Activated CD4-positive, alpha-beta T cell treated with anti-CD3 and anti-CD28 coated beads, Interleukin-2, Interleukin-6, amounts not matched to agents 100 ng/mL and 50 ng/mL, durations not matched to agents 16 hours and 8 hours (primary cell): ENCODE measurements at places on chromosomes 13 and 19.

DNA sequence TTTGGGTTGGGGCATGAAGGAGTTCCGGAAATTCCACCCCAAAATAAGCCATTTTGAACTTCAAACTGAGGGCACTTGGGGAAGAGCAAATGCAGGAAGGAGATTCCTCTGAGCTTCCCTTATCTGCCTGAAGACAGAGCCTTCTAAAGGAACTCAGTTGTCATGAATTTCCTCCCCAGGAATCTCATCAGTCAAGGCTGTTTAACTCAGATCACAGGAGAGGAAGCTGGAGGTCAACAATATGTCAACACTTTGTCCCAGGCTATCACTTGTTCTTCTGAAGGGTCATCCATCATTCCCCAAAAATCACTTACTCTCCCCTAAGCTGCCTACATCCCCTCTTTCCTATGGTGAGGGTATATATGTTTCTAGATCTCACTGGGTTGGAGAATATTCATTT is 26.0 kb upstream of the CHST8 start:
- no peak for DNase-seq

- no peak for DNase-seq
These were observed 12.0 kb downstream of the B3GNT8 start for GRCh38 chr19:41415154-41415571.

DNA sequence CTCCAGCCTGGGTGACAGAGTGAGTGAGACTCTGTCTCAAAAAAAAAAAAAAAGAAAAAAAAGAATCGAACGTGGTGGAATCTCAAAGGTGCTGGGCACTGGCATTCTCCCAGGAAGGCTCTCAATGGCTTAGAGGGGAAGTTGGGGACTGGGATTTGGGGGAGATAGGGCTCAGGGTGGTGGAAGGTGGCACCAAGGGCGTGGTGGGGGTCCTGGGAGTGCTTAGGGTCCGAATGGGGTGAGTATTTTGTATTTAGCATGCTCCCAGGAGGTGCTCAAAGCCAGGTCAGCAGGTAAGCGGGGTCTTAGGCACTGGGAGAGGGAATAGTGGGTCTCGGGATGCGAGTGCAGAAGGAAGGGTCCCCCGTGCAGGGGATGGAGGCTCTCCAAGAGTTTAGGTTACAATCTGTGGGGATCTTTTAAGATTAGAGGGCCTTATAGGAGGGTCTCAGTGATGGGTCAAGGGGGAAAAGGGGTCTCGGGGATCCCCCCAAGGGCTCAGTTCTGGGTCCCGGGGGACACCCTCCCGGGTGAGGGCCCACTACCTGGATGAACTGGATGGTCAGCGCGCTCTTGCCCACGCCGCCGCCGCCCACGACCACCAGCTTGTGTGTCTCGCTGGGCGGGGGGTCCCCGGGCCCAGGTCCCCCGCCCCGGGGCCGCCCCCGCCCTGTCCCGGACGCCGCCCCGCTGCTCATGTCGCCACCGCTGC is 386 bp downstream of the RRAS start:
- DNase-seq: no peak

DNA sequence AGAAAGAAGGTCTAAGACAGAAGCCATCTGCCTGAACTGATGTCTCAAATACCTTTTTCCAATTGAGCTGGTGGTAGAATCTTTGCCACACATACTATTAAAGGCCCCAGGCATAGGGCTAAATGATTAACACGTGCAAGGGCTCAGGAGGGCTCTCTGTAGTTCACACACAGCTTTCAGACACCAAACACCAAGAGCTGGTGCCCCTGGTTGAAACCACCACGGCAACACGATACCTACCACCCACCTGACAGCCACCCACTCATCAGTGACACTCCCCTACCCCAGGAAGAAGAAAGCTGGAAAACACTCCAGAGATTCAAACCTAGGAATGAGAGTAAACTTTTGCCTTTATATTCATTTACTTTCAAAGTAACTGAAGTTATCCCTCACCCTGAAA is 26.8 kb downstream of the IRS2 start:
- DNase-seq: no peak

- DNase-seq: no peak
These were observed 163.9 kb downstream of the TEX29 start for GRCh38 chr13:111484141-111484925.

GRCh38 chr13:32079587-32079986 is 48.0 kb downstream of the FRY start:
- no peak for DNase-seq

DNA sequence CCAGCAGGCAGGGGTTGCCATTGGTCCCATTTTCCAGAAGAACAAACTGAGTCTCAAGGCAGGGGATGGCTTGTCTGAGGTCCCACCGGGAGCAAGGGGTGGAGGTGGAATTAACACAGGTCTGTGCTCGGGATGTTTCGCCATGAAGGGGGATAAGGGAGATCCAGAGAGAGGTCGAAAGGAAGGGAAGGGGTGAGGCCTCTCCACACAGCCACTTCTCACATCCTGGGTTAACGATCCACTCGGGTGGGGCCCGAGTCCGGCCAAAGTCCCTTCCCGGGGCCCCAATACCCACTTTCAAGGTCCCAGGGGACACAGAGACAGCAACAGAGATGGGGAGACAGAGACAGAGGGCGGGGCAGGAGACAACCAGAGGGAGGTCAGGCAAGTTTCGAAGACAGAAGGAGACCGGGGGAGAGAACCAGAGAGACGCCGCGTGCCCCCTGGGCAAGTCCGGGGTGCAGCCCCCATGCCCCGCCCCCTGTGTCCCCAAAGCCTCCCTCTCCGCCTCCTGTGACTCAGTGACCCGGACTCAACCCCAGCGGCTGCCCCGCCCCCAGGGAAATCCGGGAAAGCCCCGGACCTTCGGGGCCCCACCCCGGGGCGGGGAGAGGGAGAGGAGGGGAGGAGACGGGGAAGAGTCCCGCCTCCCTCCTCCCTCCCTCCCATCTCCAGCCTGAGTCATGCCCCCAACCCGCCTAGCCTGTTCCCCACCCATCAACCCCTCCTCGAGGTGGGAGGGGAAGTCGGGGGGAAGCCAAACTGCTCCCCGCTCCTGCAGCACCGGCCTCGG is 1.4 kb upstream of the BCL3 start:
- DNase-seq: peak; percentile 94

DNA sequence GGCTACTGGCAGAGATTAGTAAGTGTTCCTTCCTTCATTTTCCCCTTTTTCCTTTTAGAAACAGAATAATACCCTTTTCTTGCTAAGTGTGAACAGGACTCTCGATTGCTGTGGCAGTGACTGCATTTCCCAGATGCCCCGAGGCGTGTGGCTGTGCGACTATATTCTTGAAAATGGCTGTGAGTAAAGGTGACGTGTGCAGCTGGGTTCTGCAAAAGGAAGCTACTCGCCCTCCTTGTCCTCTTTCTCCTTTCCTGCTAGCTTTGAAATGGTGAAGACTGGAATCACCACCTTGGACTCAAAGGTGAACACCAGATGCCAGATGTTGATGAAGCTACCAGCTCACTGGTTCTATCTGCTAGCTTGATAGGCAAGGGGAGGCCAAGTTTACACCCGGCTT is 121.4 kb downstream of the MIPEP start:
- DNase-seq: no peak

DNA sequence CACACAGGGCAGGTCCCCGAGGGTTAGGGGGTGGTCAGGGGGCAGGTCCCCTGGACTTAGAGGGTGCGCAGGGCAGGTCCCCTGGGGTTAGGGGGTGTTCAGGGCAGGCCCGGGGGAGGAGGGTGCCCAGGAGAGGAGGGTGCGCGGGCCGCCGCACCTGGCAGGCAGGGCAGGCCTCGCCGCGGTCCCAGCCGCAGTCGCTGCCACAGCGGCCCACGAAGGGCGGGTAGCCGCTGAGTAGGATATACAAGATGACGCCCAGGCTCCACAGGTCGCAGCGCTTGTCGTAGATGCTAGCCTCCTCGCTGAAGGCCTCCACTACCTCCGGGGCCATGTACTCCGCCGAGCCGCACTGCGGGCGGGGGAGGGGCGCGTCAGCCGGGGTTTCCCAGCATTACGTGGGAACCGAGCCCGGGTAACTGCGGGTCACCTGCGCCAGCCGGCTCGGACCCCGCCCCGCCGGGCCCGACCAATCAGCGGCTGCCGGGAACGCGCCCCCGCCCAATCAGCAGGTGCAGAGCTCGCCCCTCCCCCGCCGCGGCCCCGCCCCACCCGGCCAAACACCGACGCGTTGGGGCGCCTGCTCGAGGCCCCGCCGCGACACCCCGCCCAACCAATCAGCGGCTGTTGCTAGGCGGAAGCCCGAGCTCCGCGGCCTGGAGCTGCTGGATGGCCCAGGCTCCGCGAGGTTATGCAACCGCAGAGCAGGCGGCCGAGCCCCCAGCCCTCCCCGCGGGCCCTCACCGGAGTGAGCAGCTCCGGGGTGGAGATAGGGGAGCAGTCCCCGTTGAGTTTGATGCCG is 9.2 kb downstream of the MKNK2 start:
- peak; percentile 100 for DNase-seq

DNA sequence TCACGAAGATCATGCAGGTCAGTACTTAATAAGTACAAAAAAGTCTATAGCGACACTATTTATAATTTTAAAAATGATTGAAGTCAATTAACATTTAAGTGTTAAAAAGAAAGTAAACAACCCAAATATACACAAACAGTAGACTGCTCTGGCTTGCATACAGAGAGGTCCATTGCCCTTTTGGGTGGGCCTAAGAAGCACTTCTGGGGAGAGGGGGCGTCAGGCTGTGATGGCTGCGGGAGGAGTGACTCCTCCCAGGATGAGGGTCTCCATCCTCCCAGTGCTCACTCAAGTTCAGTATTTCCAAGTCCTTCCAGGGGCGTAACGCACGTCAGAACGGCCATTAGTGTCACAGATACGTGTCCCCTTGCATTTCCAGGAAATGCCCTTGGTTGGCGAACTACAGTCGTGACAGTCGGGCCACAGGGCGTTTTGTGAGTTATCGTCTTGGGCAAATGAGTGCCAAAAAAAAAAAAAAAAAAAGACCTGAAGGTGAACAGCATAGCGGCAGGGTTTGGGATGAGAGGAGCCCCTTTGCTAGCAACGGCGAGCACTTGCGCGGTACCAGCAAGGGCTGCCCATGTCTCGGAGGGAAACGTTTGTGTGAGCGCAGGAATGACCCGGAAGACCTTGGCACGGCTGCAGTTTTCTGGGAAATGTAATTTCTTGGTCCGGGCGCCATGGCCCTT is at the start of gene SCGB2B2:
TSS of gene SCGB2B2 (minus strand) at position 463 of the 689 bp plus-strand sequence. CDS start 82,596 bp downstream, outside the sequence.
- no peak for DNase-seq

DNA sequence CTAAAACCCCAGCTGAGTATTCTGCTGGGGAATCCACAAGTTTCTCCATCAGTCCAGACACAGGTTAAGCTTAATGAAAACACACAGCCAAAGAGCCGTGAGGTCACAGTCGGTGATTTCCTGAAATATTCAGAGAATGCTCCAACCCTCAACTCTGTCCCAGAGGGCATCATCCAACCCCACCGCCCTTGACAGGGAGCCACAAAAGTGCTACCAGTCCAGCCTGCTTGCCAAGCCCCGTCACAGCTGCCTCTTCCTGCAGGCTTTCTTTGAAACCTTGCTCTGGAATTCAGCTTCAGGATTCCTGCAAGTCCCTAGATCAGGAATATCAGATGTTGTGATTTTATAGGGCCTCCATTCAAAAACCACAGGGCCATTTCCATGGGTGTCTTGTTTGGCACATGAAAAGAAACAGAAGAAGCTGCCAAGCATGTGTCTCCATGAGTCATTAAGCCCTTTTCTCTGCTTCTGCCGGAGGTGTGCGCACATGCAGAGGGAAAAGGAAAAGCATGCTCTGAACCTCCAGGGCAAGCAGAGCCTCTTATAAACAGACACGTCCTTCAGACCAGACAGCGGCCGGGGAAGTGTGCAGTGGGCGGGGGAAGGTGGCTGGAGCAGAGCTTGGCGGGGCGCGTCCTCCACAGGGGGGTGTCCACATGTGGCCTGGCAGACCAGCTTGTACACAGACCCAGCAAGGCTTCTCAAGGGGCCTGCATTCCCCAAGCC is 164.7 kb downstream of the KATNAL1 start:
- DNase-seq: peak; percentile 64

DNA sequence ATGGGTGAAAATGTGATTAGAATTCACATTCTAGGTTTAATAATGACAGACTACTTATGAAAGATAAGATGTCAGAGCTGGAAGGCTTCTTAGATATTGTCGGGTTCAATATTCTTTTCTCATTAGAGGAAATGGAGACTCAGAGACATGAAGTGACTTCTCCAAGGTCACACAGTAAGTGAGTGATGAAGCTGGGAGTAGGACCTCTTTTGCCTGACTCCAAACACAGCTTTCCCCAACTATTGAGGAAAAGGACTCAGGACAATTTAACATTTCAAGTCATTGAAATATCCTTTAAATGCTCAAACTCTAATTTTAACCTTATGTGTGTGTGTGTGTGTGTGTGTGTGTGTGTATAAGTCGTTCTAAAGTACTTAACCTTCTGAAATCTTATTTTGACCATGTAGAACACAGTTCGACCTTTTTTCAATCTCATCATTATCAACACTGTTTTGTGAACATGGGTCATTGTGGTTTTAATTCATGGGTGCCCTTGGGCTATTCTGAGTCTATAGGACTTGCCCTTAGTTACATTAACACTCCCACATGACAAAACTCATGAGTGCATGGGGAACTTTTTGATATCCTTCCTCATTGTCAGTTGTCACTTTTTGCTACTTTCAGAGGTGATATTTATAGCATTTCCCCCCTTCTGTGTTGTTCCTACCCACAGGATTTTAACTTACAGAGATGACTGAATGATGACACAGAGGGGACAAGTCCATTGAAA is 53.0 kb downstream of the LRCH1 start:
- DNase-seq: peak; percentile 4

DNA sequence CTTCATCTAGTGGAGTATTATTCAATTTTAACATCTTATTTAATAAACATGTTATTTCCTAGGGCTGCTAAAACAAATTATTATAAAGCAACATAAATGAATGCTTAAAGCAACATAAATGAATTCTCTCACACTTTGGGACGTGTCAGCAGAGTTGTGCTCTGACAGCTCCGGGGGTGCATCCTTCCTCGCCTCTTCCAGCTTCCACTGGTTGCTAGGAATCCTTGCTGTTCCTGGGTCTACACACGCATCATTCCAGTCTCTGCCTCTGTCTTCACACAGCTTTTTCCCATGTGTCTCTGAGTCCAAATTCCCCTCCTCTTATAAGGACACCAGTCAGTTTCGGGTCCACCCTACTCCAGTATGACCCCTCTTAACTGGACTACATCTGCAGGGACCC is 21.6 kb upstream of the SPATA13 start:
- no peak for DNase-seq

GRCh38 chr13:89270736-89271135 is 1599.6 kb downstream of the SLITRK5 start:
- no peak for DNase-seq

DNA sequence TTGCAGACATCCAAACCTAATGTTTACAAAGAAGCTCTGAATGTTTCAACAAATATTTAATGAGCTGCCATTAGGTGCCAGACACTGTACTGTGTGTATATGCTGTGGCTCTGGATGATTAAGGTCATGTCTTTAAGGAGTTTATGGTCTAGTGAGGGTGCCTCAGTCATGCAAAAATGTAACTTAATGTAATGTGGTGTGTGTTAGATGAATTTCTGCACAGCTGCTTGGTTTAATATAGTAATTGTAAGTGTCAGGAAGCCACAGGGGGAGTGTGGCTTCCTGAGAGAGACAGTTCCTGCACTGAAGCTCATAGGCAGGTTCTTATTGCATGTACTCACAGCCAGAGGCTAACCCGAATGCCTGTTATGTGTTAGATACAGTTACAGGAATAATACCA is 43.3 kb downstream of the SPATA13 start:
- DNase-seq: peak; percentile 54

- DNase-seq: peak; percentile 38
These were observed 23.8 kb downstream of the ZSWIM9 start for GRCh38 chr19:48194041-48194843.
